Stimulated activated CD4-positive, alpha-beta T cell treated with anti-CD3 and anti-CD28 coated beads, Interleukin-12 subunit alpha, Interleukin-12 subunit beta, amount 100 ng/mL, for 48 hours (primary cell): ENCODE measurements at places on chromosomes 7 and 10.

GRCh38 chr7:11447106-11447505 lies 384.9 kb downstream of the THSD7A start:
- no peak for DNase-seq

DNA sequence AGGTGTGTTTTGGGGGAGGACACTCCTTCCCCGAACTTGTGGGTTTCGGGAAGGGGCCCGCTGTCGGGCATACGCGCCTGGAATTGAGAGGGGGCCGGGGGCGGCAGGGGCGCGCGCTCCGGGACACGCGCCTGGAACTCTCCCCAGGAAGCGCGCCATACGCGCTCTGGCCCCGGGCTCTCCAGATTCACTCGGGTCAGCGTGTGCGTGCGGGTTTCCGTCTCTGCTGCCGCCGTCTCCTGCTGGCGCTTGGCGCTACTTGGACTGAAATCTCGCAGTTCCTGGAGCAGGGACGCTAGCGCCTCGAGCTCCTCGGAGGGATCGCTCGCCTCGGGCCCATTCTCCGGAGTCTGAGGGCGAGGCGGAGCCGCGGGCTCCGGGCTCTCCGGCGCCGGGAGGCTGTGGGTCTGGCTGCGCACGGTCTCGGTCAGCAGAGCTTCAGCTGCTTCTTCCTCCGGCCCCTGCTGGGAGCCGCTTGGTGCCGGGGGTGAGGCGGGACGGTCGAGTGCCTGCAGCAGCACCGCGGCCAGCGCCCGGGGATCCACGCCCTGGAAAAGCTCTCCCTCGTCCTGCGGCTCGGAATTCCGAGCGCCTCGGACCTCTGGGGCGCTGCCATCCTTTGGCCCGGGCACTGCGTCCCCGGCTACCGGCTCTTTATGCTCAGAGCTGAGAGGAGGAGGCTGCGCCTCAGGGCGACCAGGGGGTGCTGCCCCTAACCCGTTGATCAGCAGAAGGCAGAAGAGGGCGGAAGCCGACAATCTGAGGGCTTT lies 1.1 kb downstream of the VGF start:
- DNase-seq, result no peak

GRCh38 chr10:17787087-17787961 lies 21.8 kb upstream of the MRC1 start:
- no peak for DNase-seq

- DNase-seq, result no peak
These were observed 230.3 kb downstream of the SEMA3A start for GRCh38 chr7:83964318-83964717.

GRCh38 chr10:133079836-133080682 lies 7.7 kb upstream of the ADGRA1 start:
- DNase-seq, result no peak

DNA sequence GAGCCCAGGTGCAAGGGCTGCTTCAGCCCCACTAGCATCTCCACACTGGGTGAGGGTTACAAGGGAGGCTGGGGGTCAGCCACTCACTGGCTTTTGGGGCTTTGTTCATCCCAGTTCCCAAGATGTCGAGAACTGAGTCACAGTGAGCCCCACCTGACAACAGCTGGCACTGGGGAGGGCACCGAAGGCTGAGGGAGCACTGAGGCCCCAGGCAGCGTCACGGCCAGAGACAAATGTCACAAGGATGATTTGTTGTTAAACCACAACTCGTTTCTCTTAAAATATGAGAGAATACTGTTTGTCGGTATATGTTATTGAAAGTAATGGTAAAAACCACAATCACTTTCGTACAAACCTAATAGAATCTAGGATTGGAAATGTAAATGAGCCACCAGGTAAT lies 219.9 kb downstream of the CELF2 start:
- no peak for DNase-seq

- no peak for DNase-seq
These were observed 15.1 kb downstream of the TTYH3 start for GRCh38 chr7:2646680-2647571.

DNA sequence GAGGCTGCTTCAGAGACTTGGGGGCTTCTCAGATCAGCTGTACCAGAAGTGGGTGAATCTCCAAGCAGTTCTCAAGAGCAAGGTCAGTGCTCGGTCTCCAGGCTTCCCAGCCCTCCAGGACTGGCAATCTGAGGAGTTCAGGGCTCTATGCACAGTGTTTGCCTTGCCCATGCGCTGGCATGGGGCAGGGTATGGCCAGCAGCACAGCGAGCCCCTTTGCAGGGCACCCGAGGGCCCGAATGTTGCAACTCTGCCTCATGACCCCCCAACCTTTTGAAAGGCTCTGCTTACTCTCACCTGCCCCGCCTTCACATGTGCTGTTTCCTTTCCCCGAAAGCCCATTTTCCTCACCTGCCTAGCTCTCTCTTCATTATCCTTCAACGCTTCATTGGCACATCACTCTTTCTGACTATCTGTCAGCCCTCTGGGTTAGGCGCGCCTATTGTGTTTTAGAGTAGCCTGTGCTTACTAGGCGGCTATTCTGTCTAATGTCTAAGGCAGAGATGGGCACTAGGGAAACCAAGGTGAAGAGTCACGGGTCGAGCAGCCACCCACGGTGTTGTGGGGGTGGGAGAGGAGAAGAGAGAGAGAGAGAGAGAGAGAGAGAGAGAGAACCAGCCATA lies 83.6 kb downstream of the WDFY4 start:
- no peak for DNase-seq

- no peak for DNase-seq
These were observed 219.9 kb downstream of the SUGCT start for GRCh38 chr7:40354711-40355110.

DNA sequence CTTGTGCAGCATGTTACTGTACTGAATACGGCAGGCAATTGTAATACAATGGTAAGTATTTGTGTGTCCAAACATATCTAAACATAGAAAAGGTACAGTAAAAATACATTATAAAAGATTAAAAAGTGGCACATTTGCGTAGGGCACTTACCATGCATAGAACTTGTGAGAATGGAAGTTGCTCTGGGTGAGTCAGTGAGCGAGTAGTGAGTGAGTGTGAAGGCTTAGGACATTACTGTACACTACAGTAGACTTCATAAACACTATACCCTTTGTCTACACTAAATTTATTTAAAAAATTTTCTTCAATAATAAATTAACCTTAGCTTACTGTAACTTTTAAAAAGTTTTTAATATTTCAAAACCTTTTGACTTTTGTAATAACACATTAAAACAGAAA lies 37.5 kb downstream of the BPGM start:
- no peak for DNase-seq
